ENCODE measurements at places on chromosomes 2 and 18.

- DNase-seq = no peak
Measured at GRCh38 chr2:16088035-16088801, 147.9 kb downstream of the MYCN start.

DNA sequence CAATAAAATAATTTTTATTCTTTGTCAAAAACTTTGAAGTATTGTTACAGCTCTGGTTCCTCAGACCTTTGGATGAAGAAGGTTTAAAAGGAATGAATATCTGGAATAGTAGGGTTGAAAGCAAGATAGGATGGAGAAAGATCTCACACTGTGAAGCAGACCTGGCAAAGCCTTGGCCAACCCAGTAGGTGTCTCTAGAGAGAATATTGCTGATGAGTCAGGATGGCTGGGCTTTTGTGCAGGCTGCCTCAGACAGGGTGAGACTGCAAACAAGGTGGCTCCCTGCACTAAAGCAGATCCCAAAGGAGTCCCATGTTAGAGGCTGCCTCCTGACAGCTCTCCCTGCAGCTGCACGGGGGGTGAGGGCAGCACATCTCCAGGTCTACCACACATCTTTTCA, 226.0 kb upstream of the ITGA4 start:
- DNase-seq = no peak

- DNase-seq = no peak
Measured at GRCh38 chr2:150020221-150020620, 432.6 kb upstream of the MMADHC start.

- DNase-seq = no peak
Measured at GRCh38 chr2:237307474-237307873, 106.5 kb downstream of the COL6A3 start.

GRCh38 chr18:9898792-9899549, 13.2 kb downstream of the TXNDC2 start:
- DNase-seq = no peak

DNA sequence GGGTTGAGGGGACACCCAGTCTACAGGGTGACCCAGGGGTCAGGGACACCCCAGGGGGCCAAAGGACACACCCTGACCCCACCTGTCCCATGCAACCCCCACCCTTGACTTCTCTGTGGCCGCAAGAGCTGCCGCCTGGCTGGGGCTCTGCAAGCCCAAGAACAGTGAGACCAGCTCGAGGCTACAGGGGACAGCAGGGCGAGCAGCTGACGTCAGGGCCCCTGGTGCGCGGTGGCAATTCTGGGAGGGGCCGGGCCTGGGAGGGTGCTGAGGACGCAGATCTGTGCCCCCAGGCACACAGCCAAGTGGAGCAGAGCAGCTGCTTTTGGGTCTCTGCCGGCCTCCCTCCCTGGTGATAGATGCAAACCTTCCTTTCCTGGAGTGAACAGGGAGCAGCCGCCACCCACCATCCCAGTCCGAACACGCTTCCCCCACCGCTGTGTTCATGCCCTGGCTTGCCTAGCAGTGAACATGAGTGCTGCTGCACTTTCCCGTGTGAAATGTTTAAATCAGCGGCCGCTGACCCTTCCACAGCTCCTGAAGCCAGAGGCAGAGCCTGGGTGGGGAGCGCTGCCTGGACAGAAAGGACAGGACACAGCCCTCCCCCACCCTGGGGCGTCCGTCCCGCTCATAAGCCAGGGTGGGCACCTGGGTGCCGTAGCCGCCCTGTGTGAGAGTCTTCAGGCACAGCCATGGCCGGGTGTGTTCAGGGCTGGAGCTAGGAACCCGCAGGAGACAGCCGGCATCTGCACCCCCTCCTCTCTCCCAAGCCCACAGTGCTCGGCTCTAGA, 46.9 kb downstream of the SLC66A2 start:
- peak; percentile 8 for DNase-seq

- DNase-seq = no peak
Measured at GRCh38 chr2:233458031-233458610, 103.8 kb downstream of the DGKD start.

DNA sequence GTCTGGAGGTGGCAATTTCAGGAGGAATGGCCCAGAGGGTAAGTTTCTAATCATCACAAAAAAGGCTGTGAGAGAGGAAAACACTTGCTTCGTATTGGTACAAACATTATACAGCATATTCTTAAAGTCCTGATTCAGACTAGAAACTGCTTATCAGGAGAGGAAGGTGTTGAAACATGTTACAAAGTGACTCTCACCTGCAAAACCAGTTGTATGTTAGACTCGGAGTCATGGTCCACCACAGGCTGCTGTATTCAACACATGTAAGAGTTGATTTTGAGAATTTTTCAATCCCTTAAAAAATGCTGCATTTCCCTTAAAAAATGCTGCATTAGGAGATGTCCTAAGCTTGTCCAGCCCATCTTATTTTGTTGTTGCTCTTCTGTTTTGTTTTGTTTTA, 61.5 kb downstream of the MBP start:
- DNase-seq = no peak

- no peak for DNase-seq
Measured at GRCh38 chr2:232432598-232433184, 23.3 kb upstream of the ALPI start.

DNA sequence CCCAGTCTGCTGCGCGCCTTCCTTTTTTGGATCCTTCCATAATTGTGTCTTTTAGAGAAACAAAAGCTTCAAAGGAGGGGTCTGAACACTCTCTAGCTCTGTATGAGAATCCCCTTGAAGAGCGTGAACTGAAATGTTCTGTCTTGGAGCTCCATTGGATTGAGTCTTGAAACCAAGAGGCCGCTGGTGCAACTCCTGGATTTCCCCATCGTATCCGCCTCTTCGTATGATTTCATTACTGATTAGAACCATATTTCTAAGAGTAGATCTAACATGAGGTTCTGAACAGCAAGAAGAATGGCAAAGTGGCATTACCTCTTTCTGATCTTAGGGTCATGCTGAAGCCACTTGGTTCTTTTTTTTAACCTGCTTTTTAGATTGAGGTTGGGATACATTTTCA, 31.4 kb upstream of the NRP2 start:
- no peak for DNase-seq

DNA sequence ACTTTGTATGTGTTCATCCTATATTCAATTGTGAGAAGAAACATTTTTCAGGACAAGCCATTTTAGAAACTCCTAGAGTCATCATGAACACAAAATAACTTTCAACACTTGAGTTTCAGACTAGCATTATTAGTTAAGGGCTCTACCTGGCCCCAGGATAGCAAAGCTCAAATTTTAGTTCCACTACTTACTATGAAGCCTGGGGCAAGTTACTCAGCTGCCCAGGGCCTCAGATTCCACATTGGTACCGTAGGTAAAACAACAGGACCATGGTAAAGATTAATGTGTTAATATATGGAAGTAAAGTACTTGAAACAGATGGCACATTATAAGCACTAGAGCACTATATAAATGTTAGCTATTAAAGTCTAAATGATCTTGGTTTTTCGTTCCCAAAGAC, 19.4 kb downstream of the MPPE1 start:
- DNase-seq = no peak

GRCh38 chr2:48144777-48145176, 238.5 kb upstream of the FBXO11 start:
- DNase-seq = no peak

DNA sequence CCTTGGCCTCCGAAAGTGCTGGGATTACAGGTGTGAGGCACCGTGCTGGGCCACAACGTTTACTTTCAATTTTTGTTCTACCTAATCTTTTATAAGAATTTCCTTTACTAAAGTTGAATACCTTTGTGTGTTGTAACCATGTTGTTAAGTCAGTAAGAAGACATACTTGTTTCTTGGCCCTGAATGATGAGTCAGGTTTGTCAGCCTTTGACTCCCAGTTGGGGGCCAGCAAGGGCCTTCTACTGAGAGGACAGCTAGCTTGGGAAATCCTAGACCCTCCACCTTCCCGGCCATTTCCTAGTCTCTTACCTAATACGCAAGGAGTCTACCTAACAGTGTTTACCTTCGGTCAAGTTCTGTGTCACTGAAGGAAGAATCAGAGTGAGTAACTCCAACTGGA, 22.7 kb downstream of the MTHFD2 start:
- DNase-seq = no peak

DNA sequence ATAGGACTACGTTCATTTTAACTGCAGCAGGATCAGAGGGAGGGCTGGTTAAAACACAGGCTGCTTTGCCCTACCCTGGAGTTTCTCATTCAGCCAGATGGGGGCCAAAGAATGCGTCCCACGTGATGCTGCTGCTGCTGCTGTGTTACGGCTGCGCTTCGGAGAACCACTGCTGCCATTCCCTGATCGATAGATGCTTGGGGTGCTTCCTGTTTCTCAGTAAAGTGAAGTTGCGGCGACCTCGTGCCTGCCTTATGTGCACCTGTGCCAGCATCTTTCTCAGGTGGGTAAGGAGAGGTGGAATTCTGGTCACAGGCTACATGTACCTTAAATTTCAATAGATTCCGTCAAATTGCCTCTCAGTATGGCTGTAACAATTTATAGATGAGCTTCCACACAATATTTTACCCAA, 24.7 kb upstream of the TOGARAM2 start:
- DNase-seq = no peak

- no peak for DNase-seq
Measured at GRCh38 chr18:54267701-54268100, 1.6 kb upstream of the POLI start.

Data from GM12891 (cell line).